ENCODE measurements at places on chromosomes 7 and 10.

GRCh38 chr7:19508124-19508523, 200.7 kb downstream of the POLR1F start:
- no peak for DNase-seq

- DNase-seq: no peak
These were observed 16.8 kb upstream of the DNAH11 start for GRCh38 chr7:21526007-21526406.

GRCh38 chr7:3412871-3413270, 111.8 kb downstream of the SDK1 start:
- no peak for DNase-seq

DNA sequence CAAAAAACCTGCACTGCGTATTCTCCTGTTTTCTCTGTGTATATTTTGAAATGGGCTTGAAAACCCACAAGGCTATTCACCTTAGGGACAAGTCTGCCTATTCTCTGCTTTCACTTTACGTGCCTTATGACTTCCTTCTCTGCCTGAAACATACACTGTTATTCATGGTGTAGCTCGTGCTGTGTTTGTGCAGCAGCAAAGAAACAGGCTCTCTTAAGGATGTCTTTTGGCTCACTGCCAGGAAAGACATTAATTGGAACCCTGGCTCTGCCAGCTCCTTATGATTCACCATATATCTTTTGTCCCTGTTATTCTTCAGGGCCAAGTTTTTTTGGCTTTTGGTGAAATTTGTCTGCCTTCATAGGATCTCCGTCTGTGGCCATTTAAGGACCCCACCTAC, 92.4 kb downstream of the TMEM106B start:
- DNase-seq: peak; percentile 16

GRCh38 chr7:370259-370625, 80.3 kb downstream of the FOXL3 start:
- DNase-seq: no peak
